ENCODE measurements at places on chromosomes 13 and 19.

DNA sequence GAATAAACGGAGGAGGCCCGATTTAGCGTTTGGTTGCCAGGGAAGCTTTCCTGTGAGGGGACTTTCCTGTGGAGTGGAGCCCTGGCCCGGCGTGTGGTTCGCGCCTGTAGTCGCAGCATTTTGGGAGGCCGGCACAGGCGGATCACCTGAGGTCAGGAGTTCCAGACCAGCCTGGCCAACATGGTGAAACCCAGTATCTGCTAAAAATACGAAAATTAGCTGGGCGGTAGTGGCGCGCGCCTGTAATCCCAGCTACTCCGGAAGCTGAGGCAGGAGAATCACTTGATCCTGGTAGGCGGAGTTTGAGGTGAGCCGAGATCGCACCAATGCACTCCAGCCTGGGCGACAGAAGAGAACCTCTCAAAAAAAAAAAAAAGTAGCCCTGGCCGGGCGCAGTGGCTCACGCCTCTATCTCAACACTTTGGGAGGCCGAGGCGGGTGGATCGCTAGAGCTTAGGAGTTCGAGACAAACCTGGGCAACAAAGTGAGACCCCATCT is 6.9 kb downstream of the KANK3 start:
- no peak for DNase-seq

DNA sequence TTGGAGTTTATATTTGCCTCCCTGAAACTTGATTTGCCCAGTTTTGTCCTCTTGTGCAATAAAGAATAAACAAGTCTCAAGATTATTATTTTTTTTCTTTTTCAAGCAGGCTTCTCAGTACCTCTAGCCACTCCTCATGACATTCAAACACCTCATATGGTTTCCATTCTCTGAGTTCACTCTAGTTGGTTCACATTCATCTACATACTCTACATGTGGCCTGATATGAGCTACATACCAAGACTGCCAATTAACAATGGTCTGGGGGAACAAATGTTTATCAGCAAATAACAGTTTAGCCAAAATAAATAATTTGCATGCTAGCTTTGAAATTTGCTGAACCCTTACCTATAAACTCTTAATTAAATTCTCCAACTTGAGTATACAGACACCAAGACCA is 22.5 kb downstream of the KCNRG start:
- DNase-seq = no peak

DNA sequence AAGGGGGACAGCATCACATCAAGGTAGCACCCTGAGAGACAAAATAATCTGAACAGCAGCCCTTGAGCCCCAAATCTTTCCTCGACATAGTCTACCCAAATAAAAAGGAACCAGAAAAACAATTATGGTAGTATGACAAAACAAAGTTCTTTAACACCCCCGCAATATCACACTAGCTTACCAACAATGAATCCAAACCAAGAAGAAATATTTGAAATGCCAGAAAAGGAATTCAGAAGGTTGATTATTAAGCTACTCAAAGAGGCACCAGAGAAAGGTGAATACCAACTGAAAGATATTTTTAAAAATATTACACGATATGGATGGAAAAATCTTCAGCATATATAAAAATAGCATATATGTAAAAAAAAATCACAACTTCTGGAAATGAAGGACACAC is 252.9 kb upstream of the SLITRK6 start:
- no peak for DNase-seq

GRCh38 chr13:43441899-43442499 is 344.8 kb downstream of the ENOX1 start:
- no peak for DNase-seq
